ENCODE measurements at places on chromosomes 1 and 21.

DNA sequence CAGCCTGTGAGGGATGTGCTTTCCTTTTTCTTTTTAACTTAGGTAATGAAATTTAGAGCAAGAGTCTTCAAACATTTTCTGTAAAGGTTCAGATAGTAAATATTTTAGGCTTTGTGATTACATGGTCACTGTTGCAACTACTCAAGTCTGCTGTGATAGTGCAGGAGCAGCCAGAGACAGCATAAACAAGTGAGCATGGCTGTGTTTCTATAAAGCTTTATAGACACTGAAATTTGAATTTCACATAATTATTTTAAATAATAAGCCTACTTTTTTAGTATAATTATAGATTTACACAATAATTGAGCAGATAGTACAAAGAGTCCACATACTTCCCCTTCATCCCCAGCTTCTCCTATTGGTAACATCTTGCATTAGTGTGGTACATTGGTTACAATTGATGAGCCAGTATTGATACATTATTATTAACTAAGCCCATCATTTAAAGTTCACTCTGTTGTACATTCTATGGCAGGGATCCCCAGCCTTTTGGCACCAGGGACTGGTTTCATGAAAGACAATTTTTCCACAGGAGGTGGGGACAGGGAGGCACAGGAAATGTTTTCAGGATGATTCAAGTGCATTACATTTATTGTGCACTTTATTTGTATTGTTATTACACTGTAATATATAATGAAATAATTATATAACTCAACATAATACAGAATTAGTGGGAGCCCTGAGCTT is 3.0 kb downstream of the ATF6 start:
- DNase-seq, result no peak

DNA sequence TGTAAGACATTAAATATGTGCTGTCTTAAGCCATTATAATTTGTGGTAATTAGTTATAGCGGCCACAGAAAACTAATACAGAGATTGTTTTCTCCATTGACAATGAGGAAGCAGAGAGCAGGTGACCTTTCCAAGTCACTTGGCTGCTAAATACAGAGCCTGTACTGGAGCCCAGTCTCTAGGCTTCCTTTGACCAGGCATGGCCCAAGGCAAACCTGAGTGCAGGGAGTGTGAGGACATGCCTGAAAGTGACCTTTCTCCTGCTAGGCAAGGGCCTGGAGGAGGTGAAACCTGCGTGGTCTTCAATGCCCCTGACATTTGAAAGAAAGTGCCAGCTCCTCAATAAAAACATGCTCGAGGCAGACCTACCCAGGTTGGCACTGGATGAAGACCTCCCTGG is 12.5 kb upstream of the CHI3L1 start:
- DNase-seq, result no peak

DNA sequence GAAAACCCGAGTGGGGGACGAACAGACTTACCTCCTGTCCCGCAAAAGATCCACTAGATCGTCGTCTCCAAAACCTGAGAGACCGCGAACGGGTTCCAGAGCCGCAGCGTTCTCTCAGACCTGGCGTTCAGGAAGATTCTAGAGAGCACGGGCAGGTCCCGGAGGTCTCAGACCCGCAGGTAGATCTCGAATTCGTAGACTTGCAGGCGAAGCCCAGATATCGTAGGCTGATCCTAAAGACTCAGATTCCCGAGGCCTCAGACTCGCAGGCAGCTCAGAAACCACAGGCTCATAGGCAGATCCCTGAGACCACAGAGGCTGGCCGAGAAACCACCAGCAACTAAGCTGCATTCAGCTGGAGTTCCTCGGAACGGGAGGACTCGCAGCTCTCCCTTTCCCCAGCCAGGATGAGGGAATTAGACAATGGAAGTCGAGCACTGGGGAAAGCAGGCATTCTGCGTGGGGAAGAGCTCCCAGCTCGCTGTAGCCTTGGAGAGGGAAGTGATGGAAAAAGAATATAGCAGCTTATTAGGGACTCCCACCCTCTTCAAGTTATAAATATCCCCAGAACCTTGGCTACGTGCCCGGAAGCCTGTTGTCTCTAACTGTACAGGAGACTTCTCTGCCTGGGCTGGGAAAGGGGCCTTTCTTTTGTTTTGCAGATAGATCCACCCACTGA is at the start of gene ZNF436:
ZNF436 (minus strand) TSS at position 502 of the 679 bp plus-strand sequence. CDS start 1,831 bp downstream, outside the sequence.
- peak; percentile 68 for DNase-seq

- no peak for DNase-seq
These were observed 299.8 kb downstream of the DUSP10 start for GRCh38 chr1:221442056-221442455.

GRCh38 chr1:209354111-209354839 is 229.2 kb upstream of the CAMK1G start:
- peak; percentile 86 for DNase-seq
